ENCODE measurements at places on chromosomes 2 and 18.
A peak's percentile ranks its signal among the peaks of the same experiment; 100 is the strongest.

- no peak overlapping the region for H3K4me3 ChIP-seq
- H3K36me3 ChIP-seq, result peaks cover 90% of the 10 kb centered on the region
- no peaks in the 10 kb centered on the region for H3K27me3 ChIP-seq
These were observed 147.4 kb upstream of the PGAP1 start for GRCh38 chr2:197073701-197074433.

GRCh38 chr2:83972128-83972527 is 487.0 kb downstream of the SUCLG1 start:
- peaks cover 21% of the 10 kb centered on the region for H3K27me3 ChIP-seq
- ATAC-seq, result no peak
- no peak overlapping the region for H3K4me3 ChIP-seq
- H3K36me3 ChIP-seq, result no peaks in the 10 kb centered on the region

DNA sequence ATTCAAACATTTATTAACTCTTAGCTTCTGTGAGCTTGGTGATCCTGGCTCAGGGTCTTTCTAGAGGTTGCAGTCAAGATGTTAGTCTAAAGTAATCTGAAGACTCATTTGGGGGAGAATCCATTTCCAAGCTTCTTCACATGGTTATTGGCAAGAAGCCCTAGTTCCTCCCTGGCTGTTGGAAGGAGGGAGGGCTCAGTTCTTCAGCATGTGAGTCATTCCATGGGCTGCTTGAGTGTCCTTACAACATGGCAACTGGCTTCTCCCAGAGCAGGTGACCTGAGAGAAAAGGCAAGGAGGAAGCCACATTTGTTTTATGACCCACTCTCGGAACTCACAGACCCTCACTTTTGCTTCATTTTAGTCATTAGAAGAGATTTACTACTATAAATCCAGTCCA is 10.6 kb upstream of the C2orf74 start:
- no peaks in the 10 kb centered on the region for H3K27me3 ChIP-seq
- H3K27ac ChIP-seq, result no peak overlapping the region
- H3K36me3 ChIP-seq, result peaks cover 11% of the 10 kb centered on the region
- H3K4me3 ChIP-seq, result no peak overlapping the region
- no peak for ATAC-seq
- H3K4me1 ChIP-seq, result no peaks in the 10 kb centered on the region

DNA sequence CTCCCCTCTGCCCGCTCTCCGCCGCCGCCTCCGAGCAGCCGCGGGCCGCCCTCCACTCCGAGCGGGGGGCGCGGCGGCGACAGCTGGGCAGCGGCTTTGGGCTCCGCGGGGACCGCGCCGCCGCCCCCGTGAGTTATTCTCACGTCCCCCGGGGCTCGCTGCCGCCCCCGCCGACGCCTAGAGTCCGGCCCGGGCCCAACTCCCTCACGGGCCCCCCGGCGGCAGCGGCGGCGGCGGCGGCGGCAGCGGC is 645 bp downstream of the MIB1 start:
- no peaks in the 10 kb centered on the region for H3K27me3 ChIP-seq
- no peak for ATAC-seq
- peaks cover 30% of the 10 kb centered on the region for H3K4me1 ChIP-seq
- peaks cover 27% of the 10 kb centered on the region for H3K36me3 ChIP-seq
- H3K27ac ChIP-seq, result no peak overlapping the region

DNA sequence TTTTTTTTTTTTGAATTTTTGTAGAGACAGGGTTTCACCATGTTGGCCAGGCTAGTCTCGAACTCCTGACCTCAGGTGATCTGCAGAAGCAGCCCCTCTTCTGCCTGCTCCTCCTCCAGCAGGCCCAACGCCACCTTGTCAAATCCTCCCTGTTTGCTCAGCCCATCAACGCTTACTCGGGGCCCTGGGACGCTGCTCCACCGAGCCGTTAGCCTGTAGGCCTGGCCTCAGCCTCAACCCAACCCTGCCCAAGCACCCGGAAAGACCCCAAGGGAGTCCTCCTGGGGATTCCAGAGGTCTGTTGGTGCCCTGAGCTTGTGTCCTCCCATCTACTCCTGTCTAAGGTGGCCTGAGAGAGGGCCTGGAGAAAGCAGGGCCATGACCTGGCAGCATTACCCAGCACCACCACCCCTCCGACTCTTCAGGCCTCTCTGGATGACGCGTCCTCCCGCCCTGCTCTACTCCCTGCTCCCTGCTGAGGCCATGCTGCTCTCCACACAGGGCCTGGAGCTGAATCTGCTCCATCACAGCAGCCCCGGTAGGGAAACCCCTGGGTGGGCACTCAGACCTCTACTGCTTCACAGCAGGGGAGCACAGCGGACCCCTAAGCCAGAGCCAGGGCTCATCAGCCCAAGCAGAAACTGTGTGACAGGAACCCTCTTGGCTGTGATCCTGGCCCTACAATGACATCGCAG is 3.2 kb downstream of the STK25 start:
- H3K27me3 ChIP-seq, result no peaks in the 10 kb centered on the region
- peaks cover 5% of the 10 kb centered on the region for H3K4me1 ChIP-seq
- no peak overlapping the region for H3K27ac ChIP-seq

GRCh38 chr2:224211791-224212190 is 172.7 kb upstream of the SERPINE2 start:
- no peaks in the 10 kb centered on the region for H3K36me3 ChIP-seq
- no peak overlapping the region for H3K27ac ChIP-seq
- no peak overlapping the region for H3K4me3 ChIP-seq
- no peak for ATAC-seq
- H3K27me3 ChIP-seq, result peaks cover 28% of the 10 kb centered on the region

GRCh38 chr2:196703695-196704094 is 64.2 kb downstream of the CCDC150 start:
- H3K4me3 ChIP-seq, result no peak overlapping the region
- no peaks in the 10 kb centered on the region for H3K27me3 ChIP-seq
- H3K36me3 ChIP-seq, result no peaks in the 10 kb centered on the region
- H3K4me1 ChIP-seq, result no peaks in the 10 kb centered on the region

DNA sequence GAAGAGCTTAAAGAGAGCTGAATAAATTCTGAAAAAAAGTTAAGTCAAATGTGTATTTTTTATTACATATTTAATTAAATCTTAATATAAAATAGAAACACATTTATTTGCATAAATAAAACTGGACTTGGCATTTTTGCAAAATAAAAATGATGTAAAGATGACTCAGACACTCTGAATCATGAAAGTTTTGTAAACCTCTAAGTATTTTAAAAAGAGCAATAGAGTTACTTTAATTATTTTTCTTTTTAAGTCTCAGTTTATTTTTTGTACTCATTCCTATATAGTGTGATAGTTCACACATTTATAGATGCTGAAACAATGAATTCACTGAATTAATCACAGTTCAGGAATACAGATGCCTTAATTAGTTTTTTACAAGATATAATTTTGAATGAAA is 109.9 kb upstream of the DTNA start:
- no peaks in the 10 kb centered on the region for H3K36me3 ChIP-seq
- no peaks in the 10 kb centered on the region for H3K4me1 ChIP-seq
- no peak overlapping the region for H3K4me3 ChIP-seq
- H3K27me3 ChIP-seq, result no peaks in the 10 kb centered on the region

GRCh38 chr2:8049176-8049575 is 632.7 kb upstream of the ID2 start:
- peaks cover 29% of the 10 kb centered on the region for H3K4me1 ChIP-seq
- H3K36me3 ChIP-seq, result peaks cover 26% of the 10 kb centered on the region
- peak overlapping the region; percentile 97 for H3K27ac ChIP-seq
- ATAC-seq, result no peak
